Stimulated activated CD8-positive, alpha-beta memory T cell treated with anti-CD3 and anti-CD28 coated beads, Interleukin-7, amount 100 ng/mL, for 1 hour (primary cell): ENCODE measurements at places on chromosomes 12 and 14.

- no peak for DNase-seq
Measured at GRCh38 chr12:18723752-18724151, 14.1 kb downstream of the PLCZ1 start.

- DNase-seq = no peak
Measured at GRCh38 chr12:93922583-93923006, 225.8 kb upstream of the PLXNC1 start.

- DNase-seq = no peak
Measured at GRCh38 chr12:105384916-105385535, 54.5 kb downstream of the C12orf75 start.

DNA sequence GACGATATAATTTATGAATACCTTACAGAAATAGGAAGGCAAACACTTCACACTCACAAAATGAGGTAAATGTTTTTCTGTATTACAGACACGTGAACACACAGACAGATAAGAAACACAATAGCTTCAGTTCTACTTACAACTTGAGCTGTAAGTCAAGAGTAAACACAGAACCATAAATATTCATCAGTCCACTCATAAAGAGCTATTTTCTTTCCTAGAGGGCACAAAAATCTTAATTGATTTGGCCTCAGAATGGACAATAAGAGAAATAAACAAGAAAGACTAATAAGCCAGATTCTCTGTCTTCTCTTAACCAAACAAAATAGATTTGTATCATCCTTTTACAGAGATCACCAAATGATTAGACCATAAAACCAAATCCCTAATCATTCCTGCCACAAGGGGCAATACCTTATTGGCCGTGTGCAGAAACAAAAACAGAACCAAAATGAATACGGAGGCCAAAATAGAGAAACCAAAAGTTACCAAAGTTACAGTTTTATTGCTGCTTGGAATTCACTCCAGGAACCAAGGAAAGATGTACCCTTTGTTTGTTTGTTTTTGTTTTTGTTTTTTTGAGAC is 38.1 kb upstream of the GARIN2 start:
- DNase-seq = no peak

DNA sequence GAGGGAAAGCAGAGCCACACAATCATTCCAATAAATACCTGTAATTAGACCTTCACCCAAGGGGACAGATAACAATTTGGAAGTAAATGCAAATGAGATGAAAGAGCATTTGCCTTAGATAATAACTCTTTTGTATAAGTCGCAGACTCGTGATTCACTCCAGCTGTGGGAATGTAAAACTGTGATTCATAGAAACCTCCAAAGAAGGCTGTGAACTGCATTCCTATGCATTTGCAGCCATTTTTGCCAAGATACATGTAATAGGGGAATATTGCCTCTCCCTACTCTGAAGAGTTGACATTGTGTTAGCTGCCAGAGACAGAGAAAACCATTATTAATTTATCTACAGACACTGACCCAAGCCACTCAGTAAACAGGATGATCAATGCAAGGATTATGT is 181.9 kb upstream of the ARHGAP5 start:
- DNase-seq = no peak

- no peak for DNase-seq
Measured at GRCh38 chr12:129937426-129937825, 33.6 kb upstream of the TMEM132D start.

DNA sequence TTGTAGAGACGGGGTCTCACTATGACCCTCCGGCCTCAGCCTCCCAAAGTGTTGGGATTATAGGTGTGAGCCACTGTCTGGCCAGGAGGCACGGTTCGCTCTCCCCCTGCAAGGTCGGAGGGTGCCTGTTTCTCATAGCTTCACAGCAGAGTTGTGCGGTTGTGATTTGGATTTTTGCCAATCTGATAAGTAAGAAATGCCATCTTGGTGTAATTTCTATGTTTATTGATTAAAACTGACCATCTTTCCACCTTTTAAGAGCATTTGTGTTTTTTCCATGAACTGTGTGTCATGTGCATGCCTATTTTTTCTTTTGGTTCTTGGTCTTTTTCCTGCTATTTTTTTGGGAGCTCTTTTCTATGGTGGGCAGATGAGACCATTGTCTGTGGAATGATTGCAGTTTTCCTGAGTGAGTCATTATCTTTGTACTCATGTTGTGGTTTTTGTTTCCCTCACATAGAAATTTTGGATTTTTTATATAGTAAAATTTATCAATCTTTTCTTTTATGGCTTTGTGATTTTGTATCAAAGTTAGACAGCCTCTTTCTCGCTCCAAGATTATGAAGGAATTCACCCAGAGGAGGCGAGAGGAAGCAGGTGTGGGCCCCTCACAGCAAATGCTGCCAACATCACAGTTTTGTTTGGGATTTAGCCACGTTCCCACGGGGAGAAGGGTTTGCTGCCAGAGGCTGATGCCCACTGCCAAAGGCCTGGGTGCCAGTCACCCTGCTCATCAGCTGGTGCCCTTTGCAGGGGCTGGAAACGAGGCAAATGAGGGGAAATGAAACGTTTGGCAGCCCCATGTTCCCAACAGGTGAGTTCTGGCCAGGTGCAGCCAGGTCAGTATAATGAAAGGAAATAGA is 47.2 kb downstream of the RFX4 start:
- no peak for DNase-seq

DNA sequence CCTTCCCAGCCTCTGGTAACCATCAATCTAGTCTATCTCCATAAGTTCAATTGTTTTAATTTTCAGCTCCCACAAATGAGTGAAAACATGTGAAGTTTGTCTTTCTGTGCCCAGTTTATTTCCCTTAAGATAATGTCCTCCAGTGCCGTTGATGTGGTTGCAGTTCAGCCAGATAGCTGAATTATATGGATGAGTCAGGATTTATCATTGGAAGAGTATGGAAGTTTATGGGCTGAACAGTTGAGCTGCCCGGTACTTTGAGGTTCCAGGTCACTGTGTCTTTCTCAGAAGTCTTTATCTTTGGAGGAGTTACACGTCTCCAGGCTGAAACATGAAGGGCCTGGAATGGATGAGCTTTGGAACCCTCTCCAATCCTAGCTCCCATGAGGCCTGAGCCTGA is 120.1 kb downstream of the ASCL4 start:
- DNase-seq = no peak

GRCh38 chr12:53505086-53505485 is 2.2 kb downstream of the NPFF start:
- DNase-seq = no peak

- no peak for DNase-seq
Measured at GRCh38 chr12:104976703-104977102, 9.4 kb upstream of the NOPCHAP1 start.

DNA sequence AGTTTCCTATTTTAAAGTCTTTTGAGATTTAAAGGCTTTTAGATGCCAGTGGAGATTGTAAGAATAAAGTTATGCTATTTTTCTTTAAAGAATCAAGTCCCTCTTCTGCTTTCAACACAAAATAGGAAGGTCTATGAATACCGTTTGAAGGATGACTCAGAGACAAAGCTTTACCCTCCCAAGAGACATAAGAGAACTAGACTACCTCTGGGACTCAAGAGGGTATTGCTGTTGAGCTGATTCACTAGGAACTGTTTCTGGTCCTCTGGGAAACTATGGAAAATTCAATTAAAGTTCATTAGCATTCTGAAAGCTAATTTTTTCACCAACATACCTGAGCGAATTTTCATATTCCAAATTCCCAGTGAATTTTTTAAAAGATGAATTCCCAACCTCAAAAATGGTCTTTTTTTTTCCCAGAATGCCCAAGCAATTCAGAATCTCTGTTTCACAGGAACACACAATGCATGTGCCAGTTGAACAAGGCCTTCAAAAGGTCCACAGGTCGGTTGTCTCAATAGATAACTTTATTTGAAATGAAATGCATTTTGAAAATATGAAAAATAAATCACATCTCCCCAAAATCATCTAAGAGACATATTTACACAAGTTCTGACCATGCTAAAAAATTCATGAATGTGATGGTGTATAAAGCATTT is 6.5 kb downstream of the PHLDA1 start:
- no peak for DNase-seq

DNA sequence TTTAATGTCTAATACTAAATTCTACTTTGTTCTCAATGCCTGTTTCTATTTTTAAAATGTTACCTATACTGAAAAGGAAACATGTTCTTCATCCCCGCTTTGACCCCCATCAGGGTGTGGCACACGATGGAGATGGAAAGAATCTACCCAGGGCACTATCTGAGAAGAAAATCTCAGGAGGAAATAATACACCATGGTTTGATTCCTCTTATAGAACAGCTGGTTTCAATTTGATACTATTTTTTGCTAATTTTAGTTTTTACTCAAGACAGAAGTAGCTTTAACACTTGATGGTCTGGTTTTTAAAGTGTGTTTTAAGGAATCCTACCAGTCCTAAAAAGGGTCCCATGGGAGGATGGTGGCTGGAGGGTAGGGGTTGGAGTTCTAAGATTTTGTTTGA is 56.7 kb downstream of the PPM1H start:
- DNase-seq = no peak

GRCh38 chr14:22427771-22428231 is 161.2 kb downstream of the DAD1 start:
- DNase-seq = no peak

DNA sequence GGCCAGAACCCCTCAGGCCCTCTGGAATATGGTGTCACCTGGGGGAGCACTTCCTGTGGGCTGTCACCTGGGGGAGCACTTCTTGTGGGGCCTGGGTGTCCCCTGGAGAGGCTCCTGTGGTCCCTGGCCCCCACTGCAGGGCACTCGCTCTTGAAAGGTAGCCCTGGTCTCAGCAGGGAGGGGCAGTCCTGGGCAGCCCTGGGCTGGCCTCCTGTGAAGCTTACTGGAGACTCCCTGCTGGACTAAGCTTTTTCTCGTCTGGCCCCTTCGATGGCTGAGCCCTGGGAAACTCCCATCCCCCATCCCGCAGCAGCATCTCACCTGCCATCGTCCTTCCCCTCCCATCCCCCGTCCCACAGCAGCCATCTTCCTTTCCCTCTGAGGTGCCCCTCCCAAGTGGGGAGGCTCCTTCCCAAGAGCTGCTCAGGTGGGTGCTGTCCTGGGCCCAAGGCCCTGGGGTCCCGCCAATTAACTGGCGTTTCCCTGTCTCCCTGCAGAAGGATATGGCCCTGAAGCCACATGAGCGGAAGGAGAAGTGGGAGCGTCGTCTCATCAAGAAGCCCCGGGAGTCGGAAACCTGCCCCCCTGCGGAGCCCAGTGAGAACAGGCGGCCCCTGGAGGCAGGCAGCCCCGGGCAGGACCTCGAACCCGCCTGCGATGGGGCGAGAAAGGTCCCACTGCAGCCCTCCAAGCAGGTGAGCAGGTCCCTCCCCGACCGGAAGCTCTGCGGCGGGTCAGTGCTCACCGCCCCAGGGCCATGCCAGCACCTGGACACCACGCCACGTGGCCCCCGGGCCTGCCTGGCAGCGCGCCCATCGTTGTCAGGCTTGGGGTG is 17.9 kb downstream of the FBRSL1 start:
- DNase-seq = no peak

- DNase-seq = no peak
Measured at GRCh38 chr12:75414671-75415070, 23.8 kb downstream of the GLIPR1L2 start.

GRCh38 chr14:91119556-91120311 is 5.9 kb downstream of the DGLUCY start:
- DNase-seq = no peak

- no peak for DNase-seq
Measured at GRCh38 chr12:32536000-32536345, 136.6 kb downstream of the FGD4 start.

- no peak for DNase-seq
Measured at GRCh38 chr14:75339059-75339458, 60.4 kb downstream of the FOS start.

DNA sequence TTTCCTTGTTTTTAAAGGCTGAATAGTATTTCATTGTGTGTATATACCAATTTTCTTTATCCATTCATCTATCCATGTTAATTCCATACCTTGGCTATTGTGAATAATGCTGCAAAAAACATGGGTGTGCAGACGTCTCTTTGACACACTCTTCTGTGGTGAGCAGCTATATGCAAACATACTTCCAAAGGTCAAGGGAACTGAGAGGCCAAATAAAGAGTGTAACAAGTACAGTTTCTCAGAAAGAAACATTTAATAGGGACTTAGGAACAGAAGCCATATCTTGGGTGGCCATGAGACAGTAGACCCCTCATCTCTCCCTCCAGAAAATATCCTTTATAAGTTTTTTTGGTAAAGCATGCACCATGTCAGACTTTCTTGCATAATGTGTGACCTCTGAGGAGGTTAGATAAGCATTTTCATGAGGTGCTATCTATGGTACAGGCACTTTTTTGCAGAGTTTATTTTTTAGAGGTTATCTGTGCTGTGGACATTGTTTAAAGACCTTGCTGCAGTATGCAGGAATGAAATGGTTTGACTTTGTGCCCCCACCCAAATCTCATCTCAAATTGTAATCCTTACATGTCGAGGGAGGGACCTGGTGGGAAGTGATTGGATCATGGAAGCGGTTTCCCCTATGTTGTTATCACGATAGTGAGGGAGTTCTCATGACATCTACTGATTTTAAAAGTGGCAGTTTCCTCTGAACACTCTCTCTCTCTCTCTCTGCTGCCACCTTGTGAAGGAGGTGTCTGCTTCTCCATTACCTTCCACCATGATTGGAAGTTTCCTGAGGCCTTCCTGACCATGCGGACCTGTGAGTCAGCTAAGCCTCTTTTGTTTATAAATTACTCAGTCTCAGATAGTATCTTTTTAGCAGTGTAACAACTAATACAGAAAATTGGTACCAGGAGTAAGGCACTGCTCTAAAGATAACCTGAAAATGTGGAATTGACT is 1202.3 kb downstream of the GALC start:
- DNase-seq = no peak
